ENCODE measurements at places on chromosomes 6 and 20.

DNA sequence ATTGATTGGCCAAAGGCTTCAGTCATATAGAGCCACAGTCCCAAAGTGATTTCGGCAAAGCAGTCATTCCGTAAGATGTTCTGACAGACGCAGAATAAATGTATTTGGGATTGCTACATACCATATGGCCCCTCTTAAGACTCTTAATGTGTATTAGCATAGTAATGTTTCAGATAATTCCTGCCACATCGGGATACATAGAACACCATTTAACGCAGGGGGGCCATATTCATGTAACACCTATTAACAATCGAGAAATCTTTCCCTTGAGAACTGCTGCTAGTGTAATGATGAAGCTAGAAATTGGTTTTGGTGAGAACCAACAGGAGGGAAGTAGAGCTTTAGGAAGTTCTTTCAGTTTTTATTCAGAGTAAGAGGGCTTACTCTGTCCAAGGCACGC is 390.9 kb upstream of the SASH1 start:
- no peak for DNase-seq

DNA sequence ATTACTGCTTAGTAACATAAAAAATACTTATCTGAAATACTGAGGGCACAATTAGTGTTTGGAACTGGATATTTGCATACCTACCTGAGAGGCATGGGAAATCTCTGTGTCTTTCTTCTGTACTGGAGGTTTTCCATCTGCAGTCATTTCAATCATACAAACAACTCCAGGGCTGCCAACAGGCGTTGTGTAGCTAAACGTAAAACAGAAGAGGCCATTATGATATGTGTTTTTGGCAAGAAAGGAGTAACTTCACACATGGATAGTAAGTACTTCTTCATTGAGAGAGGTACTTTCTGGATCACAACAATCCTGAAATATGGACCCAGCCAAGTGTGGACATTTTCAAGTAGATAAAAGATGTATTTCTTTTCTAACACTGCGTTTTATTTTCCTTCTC is 363.4 kb downstream of the PHF3 start:
- DNase-seq, result no peak

DNA sequence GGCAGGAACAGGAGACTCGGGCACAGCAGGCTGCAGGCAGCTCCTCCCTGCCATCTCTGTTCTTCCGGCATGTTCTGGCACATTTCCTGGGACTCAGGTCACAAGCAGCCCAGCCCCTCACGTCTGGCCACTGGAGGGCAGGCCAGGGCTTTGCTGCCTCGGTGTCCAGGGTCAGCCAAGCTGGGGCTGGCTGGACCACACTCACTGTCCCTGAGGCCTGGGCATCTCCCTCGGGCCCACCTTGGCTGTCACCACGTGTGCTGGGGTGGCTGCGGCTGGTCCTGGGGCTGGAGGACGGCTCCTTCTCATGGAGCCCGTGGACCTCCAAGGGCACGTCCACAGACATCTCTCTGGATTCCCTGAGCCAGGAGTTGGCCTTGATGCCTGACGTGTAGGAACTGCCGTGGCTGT is 18.5 kb downstream of the FRMD1 start:
- DNase-seq, result no peak

- DNase-seq, result no peak
Observed at GRCh38 chr6:11665604-11666326, 112.8 kb downstream of the ADTRP start.

GRCh38 chr20:42392442-42392841 is 774.3 kb upstream of the CHD6 start:
- DNase-seq, result no peak

DNA sequence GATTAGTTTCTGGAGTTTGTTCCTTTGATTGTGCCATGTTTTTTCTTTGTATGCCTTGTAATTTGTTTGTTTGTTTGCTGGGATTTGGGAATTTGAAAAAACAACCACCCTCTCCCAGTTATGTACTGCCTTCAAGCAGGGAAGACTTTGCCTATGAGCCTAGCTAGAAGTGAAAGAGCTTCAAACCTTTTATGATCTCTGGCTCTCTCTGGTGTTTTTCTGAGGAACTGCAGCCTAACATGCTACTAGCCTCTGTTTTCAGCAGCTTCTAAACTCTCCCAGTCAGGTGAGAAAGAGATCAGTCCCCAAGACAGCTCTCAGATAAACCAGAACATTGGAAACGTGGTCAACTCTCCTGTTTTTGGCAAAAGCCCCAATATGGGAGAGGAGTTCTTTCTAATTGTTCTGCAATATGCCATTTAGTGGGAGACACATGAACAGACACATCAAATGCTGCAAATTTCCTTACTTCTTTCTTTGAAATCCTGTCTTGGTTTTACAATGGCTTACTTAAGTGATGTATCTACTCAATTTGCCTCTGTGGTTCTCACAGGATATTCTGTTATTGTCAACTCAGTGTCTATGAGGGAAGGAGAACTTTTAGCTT is 58.9 kb upstream of the SERINC1 start:
- peak; percentile 54 for DNase-seq

GRCh38 chr6:30726506-30727413 is 6.6 kb downstream of the TUBB start:
- DNase-seq, result no peak

GRCh38 chr6:116003668-116004067 is 57.0 kb downstream of the FRK start:
- no peak for DNase-seq

DNA sequence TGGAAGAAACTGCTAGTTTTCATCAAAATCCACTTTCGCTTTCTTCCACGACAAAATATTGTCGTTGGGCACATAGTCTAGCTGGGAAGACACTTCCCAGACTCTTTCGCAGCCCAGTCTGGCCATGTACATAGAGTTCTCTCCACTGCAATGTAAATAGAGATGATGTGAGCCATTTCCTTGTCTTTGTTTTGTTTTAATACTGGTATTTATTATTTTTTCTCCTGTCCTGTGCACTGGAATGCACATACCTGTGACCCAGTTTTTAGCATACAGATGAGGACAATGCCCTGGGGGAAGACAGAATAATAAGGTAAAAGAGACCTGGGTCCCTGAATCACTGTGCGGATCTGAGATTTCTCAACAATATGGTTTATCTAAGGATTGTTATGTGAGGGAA is 149.5 kb upstream of the BMP5 start:
- no peak for DNase-seq
